ENCODE measurements at places on chromosomes 5 and 9. TPM values are rescaled to one million over a fixed set of nuclear protein-coding genes. Genes with fewer than 3 reads are reported as not detected.
A peak's percentile ranks its signal among the peaks of the same experiment; 100 is the strongest.

DNA sequence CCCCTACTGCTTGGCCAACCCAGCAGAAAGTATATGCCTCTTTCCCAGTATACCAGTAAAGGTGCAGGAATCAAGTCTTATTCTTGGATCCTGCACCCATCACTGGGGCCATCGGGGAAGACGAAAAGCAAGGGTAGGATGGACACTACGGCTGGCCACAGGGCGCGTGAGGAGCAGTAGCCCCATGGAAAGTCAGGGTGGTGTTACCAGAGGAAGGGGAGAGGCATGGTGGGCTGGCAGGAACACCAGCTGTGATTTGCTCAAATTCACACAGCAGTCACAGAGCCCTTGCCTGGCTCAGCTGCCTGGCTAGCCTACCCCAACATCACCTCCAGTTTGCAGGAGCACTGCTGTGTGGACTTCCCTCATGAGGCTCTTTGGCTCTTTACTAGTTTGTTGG, 34.5 kb upstream of the SAP30L start:
- no peak for DNase-seq

Gene IFNA10
- not detected for total RNA-seq

- peak; percentile 76 for DNase-seq
Observed at GRCh38 chr5:72166070-72166979, 59.0 kb downstream of the MAP1B start.

GRCh38 chr9:114107286-114108001, 8.4 kb upstream of the KIF12 start:
- no peak for DNase-seq

DNA sequence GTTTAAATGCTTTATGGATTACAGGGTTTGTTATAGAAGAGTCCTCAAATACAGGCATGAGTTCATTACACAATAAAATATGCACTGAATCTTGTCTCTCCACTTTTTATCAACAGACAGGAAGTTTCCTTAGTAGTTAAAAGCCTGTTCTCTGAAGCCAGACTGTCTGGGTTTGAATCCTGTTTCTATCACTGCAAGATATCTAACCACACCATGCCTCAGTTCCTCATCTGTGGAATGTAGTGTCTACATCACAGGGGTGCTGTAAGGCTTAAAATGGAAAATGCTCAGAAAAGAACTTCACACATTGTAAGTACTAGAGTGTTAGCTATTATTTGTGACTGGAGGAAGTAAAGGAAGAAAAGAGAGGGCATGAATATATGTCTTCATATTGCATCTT, 9.3 kb downstream of the LIX1 start:
- DNase-seq = peak; percentile 66

DNA sequence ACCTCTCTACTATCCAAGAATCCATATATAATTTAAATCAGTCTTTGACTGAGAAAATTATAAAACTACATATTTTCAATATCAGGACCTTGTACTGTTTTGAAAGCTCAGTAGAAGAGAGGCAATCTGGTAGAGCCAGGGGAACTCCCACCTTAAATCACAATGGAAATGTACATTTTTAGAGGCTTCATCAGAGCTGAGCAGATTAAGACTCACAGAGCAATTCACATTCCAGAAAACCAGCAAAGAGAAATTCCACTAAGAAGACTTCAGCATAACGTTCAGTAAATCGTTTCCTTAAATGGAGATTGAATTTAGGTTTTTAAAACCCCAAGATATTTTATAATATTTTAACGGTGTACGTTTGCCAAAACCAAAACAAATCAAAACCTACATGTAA, 227.8 kb upstream of the TRPM3 start:
- peak; percentile 71 for DNase-seq
